SJSA1 (cell line): ENCODE measurements at places on chromosomes 2 and 18. TPM values are rescaled to one million over a fixed set of nuclear protein-coding genes. Genes with fewer than 3 reads are reported as not detected.

WDR12 gene
- 40.3 and 49.3 TPM in 2 replicates for total RNA-seq

ANTXR1 gene
- total RNA-seq: 19.4 and 30.8 TPM in 2 replicates

GCKR gene
- total RNA-seq: not detected in 2 replicates

C18orf54 gene
- 5.3 and 10.2 TPM in 2 replicates for total RNA-seq

GRCh38 chr18:80041424-80041823, 7.2 kb downstream of the RBFA start:
- H3K27me3 ChIP-seq: no peaks in the 10 kb centered on the region
- H3K4me3 ChIP-seq: no peak overlapping the region
- no peak overlapping the region for H3K27ac ChIP-seq
- DNase-seq: no peak

DNA sequence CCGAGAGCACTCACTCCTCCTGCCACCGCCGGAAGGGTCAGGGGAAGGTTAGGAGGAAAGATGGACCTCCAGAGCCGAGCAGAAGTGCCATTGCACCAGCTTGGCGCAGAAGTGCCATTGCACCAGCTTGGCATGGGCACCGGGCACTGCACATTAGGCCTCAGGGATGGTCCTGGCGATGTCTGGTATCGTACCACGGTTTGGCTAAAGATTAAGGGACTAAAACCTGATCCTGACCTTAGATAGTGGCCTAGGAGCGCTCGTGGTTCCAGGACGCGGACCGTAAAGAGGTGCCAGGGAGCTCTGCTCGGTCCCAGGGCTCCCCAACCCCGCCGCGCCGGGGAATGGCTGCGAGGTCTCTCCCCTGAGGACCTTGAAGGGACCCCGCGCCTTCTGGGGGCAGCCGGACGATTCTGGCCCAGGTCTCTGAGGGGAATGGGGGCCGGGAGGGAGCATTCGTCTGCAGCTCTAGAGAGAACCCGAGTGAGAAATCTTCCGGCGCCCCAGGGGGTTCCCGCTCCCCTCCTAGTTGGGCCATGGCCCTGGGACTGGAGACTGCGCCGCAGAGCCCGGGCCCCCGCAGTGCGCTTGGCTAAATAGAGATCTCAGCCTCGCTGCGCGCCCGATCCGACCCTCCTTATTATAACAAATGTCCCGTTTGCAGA, 1.8 kb downstream of the PAX8 start:
- no peak for DNase-seq
- H3K36me3 ChIP-seq: no peaks in the 10 kb centered on the region
- H3K27ac ChIP-seq: no peak overlapping the region
- H3K27me3 ChIP-seq: no peaks in the 10 kb centered on the region; the same call in 1 of the 2 replicates
- H3K4me1 ChIP-seq: peaks cover 24% of the 10 kb centered on the region
- no peak overlapping the region for H3K4me3 ChIP-seq

GRCh38 chr2:23803264-23803964, 123.5 kb downstream of the ATAD2B start:
- H3K4me1 ChIP-seq: no peaks in the 10 kb centered on the region
- peaks cover 12% of the 10 kb centered on the region; the same call in 1 of the 2 replicates for H3K36me3 ChIP-seq
- no peak overlapping the region for H3K27ac ChIP-seq
- no peak overlapping the region for H3K4me3 ChIP-seq
- H3K27me3 ChIP-seq: no peaks in the 10 kb centered on the region

GRCh38 chr18:74252039-74252395, 39.7 kb downstream of the CYB5A start:
- no peaks in the 10 kb centered on the region for H3K27me3 ChIP-seq
- H3K4me1 ChIP-seq: peaks cover 20% of the 10 kb centered on the region
- H3K27ac ChIP-seq: no peak overlapping the region

- no peak overlapping the region for H3K4me3 ChIP-seq
- H3K27me3 ChIP-seq: no peaks in the 10 kb centered on the region
Measured at GRCh38 chr2:26068602-26069298, 34.9 kb downstream of the RAB10 start.
